HL-60 (cell line): ENCODE measurements at places on chromosomes 3 and 15.

- no peak for DNase-seq
Measured at GRCh38 chr3:60101621-60102020, 1051.8 kb upstream of the CFAP20DC start.

GRCh38 chr3:98702166-98702565 lies 61.0 kb upstream of the ST3GAL6 start:
- no peak for DNase-seq

- DNase-seq: no peak
Measured at GRCh38 chr15:81783586-81783985, 262.2 kb downstream of the MEX3B start.

DNA sequence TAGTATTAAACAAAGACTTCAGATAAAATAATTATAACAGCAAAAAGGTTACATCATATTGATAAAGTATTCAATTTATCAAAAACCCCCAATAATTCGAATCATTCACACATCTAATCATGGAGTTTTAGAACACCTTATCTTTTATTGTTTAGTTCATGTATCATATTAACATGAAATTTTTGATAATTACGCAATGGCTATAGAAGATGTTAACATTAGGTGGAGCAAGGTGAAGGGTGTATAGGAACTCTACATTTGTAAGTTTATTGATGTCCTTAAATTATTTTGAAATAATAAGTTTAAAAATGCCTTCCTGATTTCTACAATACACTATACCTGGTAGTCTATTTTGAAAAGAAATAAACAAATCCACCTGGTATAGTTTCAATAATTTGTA lies 696.5 kb upstream of the BCHE start:
- no peak for DNase-seq

DNA sequence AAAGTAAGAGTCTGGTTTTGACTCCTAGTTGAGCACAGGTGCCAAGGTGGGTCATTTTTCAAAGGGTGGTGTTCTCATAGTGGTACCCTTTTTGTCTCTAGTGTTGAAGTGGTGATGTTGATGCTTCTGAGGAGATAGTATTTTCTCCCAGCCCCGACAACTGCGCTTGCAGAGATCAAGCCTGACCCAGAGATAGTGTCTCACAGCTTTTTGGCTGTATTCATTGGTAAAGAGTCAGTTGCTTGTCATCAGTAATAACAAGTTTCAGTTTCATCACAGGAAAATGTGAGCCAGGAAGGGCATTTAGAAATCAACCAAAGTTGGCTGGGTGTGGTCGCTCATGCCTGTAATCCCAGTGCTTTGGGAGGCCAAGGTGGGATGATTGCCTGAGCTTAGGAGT lies 139.3 kb downstream of the NFKBIZ start:
- no peak for DNase-seq

- DNase-seq: no peak
Measured at GRCh38 chr3:134847349-134847748, 52.3 kb downstream of the EPHB1 start.

- DNase-seq: no peak
Measured at GRCh38 chr3:130488288-130488687, 28.7 kb upstream of the COL6A6 start.

DNA sequence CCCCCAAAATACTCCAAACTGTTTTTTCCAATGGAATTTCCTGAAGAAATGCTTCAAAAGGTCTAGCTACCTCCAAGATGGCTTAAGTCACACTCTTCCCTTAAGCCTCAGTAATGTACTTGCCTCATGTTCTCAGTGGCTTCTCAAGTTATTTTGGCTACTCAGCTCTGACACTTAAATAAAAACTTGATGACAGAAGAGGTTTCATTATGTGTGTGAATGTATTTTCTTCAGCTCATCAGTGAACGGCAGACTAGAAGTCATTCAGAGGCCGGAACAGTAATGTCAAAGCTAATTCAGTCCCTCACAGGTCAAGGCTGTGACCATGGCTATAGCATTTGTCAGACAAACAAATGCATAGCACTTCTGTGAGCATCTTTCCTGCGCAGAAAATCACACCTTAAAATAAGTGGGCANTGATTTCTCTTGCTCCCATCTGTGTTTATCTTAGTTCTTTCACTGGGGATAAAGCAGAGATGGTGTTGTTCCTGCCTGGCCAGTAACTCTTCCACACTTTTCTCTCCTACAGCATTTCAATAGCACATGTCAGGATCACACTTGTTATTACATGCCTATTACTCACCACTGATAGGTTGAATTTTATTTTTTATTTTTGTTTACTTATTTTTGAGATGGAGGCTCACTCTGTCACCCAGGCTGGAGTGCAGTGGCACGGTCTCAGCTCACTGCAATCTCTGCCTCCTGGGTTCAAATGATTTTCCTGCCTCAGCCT lies 68.5 kb upstream of the PLCL2 start:
- DNase-seq: no peak

DNA sequence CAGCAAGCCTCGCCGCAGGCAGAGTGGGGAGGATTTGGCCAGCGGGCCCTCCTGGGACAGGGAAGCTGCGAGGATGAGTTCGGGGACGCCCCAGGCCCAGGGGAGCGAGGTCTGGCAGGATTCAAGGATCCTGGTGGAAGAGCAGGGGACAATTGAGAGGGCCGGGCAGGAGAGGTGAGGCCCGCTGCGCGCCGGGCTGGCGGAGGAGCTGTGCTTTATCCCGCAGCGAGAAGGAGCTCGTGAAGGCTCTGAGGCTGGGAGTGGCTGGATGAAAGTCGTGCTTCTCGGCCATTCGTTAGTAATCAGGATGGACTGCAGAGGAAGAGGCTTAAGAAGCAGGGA lies 3.6 kb downstream of the SLC51A start:
- DNase-seq: no peak

DNA sequence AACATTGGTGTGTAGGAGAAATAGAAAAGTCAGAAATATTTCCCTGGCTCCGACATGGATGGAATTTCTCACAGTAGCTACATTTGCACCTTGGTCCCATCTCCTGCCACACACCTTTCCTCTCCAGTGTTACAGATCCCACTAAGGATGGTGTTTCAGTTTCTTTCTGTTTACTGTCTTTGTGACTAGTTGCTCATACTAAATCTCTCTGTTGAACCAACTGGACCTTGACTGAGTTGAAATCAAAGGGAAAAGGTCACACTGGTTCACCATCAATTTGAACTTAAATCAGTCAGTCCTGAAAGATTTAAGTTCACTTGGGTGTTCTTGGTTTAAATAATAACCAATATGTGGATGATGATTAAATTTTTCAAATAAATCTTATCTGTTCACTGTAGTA lies 754.2 kb downstream of the OTOL1 start:
- no peak for DNase-seq

- DNase-seq: peak; percentile 86
Measured at GRCh38 chr3:112767177-112767576, 79.5 kb downstream of the CD200R1L start.

DNA sequence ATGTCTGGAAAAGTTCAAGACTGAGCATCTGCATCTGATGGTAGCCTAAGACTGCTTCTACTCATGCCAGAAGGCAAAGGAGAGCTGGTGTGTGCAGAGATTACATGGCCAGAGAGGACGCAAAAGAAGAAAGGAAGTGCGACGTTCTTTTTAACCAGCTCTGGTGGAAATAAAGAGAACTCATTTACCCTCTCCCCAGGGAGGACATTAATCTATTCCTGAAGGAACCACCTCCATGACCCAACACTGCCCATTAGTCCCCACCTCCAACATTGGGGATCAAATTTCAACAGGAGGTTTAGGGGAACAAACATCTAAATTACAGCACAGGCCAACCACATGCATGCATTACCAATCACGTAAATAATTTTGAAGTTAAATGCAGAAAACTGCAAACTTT lies 1.5 kb upstream of the NCK1 start:
- DNase-seq: no peak

DNA sequence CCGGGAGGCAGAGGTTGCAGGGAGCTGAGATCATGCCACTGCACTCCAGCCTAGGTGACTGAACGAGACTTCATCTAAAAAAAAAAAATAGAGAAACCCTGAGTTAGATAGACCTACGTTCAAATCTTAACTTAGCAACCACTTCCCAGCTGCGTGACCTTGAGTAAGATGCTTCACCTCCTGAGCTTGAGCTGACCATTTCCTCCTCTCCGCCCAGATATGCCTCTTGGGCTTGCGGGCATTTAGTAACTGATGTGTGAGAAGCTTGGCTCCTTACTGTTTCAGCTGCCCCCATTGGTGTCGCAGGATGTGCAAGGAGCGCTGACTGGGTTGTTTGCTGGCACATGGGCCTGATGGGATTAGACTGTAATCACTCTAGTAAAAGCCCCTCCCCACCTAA lies 26.9 kb upstream of the ATG7 start:
- DNase-seq: no peak

- no peak for DNase-seq
Measured at GRCh38 chr3:97952280-97952679, 20.0 kb downstream of the RIOX2 start.

- DNase-seq: no peak
Measured at GRCh38 chr3:187963003-187963676, 190.8 kb upstream of the LPP start.

DNA sequence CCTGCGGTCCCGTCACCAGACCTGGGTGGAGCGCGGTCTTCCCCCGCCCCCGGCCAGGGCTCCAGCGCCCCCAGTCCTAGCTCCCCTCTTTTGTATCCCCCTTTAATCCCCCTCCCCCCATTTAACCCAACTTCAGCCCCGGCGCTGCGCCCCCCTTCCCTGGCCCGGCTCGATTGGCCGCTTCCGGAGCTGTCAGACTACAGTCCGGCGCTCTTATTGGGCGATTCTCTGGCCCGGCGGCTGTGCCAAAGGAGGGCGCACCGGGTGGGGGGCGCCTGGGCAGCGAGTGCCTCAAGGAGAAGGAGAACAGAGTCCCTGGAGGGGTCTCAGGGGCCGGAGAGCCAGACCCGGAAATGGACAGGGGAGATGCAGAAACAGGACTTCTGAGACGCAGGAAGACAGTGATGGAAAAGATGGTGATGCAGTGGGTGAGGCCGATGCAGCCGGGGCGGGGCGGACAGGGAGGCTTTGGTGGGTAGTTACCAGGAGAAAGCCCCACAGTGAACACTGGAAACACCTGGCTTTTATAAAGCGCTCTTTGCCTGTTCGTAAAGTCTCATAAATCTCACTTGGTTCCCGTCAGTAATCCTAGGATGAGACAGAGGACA lies 1.2 kb upstream of the ADCY5 start:
- no peak for DNase-seq

GRCh38 chr15:64249406-64249805 lies 86.6 kb upstream of the PPIB start:
- DNase-seq: no peak

- DNase-seq: no peak
Measured at GRCh38 chr3:9248522-9249271, 749 bp downstream of the SRGAP3 start.

DNA sequence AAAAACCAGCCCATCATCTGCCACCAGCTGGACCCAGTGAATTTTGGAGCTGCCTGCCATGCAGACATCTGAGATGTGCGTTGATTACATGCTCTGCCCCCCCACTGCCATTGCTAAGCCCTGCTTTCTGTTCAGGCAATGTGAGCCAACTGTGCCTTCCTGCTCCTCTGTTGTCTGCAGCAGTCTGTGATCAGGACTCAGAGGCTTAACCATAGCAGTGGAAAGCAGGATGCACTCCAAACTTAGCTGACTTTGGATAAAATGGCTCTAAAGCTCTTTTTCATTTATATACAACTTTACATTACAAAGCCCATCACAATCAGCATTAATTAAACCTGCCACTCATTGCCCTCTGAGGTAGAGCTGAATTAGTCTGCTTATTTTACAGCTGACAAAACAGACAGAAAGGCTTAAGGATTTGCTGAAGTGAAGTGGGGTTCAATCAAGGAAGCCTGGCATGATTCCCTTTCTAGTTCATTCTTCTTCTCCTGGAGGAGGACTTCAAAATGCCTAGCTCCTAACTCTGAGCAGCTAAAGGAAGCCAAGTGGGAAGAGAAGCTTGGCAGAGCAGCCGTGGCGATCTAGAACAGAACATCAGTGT lies 15.7 kb upstream of the RPS27L start:
- DNase-seq: no peak

DNA sequence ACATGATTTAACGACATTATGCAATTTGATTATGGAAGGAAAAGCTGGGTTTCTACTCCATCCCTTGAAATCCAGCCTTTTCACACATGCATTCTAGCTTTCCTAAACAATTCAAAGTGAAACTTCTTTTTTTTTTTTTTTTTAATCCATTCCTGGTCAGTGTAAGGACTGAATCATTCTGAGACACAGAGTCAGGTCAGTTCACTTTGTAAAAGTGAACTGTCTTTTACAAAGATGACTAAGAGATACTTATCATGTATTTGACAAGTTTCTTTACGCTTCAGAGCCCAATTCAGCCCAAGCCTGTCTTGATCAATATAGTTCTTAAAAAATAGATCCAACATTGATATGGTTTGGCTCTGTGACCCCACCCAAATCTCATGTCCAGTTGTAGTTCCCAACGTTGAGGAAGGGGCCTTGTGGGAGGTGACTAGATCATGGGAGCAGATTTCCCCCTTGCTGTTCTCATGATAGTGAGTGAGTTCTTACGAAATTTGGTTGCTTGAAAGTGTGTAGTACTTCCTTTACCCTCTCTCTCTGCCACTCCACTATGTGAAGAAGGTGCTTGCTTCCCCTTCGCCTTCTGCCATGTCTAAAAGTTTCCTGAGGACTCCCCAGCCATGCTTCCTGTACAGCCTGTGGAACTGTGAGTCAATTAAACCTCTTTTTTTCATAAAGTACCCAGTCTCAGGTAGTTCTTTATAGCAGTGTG lies 345.6 kb upstream of the THBS1 start:
- DNase-seq: peak; percentile 14

DNA sequence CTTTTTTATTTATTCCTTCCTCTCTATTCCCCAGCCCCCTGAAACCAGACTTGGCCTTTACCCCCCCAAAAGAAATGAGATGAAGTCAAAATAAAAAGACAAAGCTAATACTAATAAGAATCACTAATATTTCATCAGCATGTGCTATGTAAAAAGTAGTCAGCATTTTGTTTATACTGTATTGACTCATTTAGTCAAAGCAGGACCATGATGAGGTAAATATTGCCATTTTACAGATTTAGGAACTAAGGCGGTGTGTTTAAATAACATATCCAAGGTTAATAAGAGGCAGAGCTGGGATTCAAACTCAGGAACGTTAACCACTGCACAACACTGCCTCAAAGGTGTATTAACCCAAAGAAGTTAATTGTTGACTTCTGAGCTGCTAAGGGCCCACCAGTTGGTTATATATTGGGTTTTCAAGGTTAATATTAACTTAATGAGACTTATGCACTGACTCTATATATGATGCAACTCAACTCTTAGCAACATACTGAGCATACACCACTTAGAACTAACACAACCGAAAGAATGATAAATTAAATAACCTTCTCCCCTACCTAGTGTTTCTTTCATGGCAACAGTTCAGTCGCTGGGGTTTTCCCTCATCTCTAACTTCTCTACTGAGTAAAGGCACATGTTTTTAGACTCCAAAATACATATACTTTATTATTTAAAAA lies 34.7 kb downstream of the FOXP1 start:
- DNase-seq: no peak

- no peak for DNase-seq
Measured at GRCh38 chr15:44092221-44092620, 102.8 kb downstream of the FRMD5 start.
